ENCODE measurements at places on chromosomes 4 and X.

GRCh38 chr4:28014469-28014868 lies 1153.8 kb downstream of the STIM2 start:
- DNase-seq: no peak

- no peak for DNase-seq
Observed at GRCh38 chr4:8221476-8221875, 22.4 kb downstream of the SH3TC1 start.

DNA sequence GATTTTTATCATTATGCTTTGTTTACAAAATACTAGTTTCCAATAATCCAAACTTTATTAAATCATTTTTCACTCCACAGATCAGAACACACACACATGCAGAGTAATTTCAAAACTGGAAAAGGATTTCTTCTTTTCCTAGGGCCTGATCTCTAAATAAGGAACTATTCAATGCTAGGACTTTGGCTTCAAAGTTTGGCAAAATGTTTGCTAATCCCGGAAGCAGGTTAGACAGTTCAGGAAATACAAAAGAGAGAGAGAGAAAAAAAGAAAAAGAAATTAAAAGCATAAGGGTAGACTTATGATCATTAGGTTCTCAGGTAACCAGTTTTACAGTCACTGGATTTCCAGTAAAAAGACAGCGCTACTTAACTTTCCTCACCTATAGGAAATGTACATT lies 211.0 kb downstream of the DCLK2 start:
- no peak for DNase-seq

GRCh38 chrX:24890677-24891076 lies 125.1 kb downstream of the ARX start:
- DNase-seq: no peak

DNA sequence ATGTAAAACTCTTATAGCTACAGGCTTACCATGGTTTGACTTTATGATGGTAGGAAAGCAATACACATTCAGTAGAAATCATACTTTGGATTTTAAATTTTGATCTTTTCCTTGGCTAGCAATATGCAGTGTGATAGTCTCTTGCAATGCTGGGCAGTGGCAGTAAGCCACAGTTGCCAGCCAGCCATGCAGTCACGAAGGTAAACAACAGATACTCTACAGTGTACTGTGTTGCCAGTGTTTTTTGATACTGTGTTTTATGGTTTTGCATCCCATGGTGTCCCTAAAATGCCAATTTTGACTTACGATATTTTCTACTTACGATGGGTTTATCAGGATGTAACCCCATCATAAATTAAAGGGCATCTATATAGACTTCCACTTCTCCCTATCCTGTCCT lies 24.8 kb upstream of the KLF3 start:
- no peak for DNase-seq

- no peak for DNase-seq
Observed at GRCh38 chr4:41466249-41466648, 71.7 kb upstream of the LIMCH1 start.

DNA sequence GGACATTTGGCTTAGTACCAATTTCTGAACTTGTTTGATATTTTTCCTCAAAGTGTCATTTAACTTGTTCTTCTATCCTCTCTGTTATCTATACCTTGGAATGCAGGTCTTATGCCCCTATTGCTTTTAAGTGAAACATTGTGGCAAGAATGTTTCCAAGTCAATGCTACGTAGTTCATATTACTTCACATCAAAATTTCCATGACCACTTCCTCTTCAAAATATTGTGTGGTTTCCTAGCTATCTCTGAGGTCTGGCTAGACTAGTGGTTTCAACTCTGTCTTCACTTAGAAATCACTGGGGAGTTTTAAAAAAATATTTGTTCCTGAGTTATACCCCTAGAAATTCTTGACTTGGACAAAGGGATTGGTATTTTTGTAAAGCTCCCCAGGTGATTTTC lies 20.2 kb upstream of the RASGEF1B start:
- DNase-seq: no peak

GRCh38 chrX:7119950-7120877 lies 27.3 kb upstream of the STS start:
- DNase-seq: no peak

- no peak for DNase-seq
Observed at GRCh38 chrX:24357106-24357505, 3.3 kb upstream of the SUPT20HL1 start.
